ENCODE measurements at places on chromosomes 4 and X. TPM values are rescaled to one million over a fixed set of nuclear protein-coding genes. Genes with fewer than 3 reads are reported as not detected.

The NAA15 gene
- 25.8 TPM for total RNA-seq

The MAP3K15 gene
- total RNA-seq, result 0.14 TPM

The LRIT3 gene
- total RNA-seq, result under 0.01 TPM

The ADH4 gene
- not detected for total RNA-seq

The ARMCX4 gene
- total RNA-seq, result 10.5 TPM

The SFRP2 gene
- not detected for total RNA-seq

The MAGEB17 gene
- total RNA-seq, result not detected

The TIGD4 gene
- 0.30 TPM for total RNA-seq

The SETD7 gene
- total RNA-seq, result 90.5 TPM

The NRK gene
- 0.51 TPM for total RNA-seq

The UGT2B7 gene
- 2.4 TPM for total RNA-seq

The UGT2B15 gene
- total RNA-seq, result not detected

The GUCY1B1 gene
- total RNA-seq, result 4.9 TPM

The NAP1L2 gene
- total RNA-seq, result 0.59 TPM

Measured in smooth muscle cell of the umbilical artery (primary cell).